ENCODE measurements at places on chromosomes 7 and 10.

- no peak for DNase-seq
Observed at GRCh38 chr7:37394158-37394557, 54.5 kb downstream of the ELMO1 start.

GRCh38 chr7:125445836-125446235, 516.2 kb upstream of the POT1 start:
- no peak for DNase-seq

- peak; percentile 45 for DNase-seq
Observed at GRCh38 chr10:89414879-89415821, 782 bp downstream of the IFIT5 start.

- DNase-seq = no peak
Observed at GRCh38 chr7:28850699-28851098, 107.4 kb downstream of the TRIL start.

DNA sequence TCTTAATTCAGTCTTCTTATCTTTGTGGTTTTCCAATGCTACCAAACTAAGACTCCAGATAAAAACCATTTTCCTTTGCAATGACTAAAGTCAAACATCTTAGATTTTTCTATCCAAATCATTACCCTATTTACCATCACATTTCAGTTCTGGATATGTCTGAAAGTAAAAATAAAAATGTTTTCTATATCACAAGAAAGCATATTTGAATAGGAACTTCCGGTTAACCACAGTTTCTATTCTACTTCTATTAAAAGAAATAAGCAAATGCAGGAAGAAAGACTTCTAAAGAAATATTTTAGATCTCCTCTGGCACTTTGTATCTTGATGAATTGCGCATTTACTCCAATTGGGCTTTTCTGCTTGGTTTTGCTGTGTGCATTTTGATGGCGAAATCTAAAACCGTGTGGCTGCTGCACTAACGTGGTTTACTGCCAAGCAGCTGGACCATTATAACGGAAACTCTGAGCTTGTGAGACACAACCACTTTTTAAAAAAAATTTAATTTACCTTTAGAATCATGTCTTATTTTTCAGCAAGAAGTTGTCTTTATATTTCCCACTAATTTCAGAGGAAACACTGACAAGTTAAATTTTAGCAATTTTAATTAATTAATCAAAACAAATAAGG, 146.1 kb downstream of the VPS50 start:
- DNase-seq = no peak

DNA sequence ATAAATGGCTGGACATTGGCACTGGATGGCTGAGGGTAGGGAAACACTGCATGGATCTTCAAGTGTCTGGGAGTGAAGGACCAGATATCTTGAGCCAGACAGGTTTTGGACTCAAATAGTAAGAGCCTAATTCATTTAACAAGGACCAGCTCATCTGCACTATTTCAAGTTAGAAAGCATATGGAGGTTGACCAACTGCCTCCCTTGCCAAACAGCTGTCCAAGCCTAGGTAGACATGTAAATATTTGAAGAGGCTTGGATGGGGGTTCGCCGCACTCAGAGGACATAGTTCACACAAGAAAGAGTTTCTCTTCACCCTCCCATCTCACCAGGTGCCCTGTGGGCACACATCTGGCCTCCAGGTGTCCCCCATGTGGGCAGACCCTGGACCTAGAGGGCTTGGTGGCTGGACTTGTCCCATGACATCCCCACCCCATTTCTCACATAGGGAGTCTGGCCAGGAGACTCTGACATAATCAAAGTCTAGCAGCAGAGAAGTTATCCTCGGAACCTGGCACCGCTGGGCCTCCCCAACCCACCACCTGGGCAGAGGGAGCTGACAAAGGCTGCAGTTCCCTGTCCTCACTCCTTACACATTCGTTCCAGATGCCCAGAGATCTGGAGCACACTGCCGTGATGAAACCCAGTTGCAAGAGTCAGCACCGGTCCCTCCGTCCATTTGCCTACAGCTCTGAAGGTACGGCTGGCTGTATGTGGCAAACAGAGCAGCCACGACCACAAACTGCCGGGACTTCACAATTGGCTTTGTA, 116.9 kb upstream of the GDF10 start:
- DNase-seq = no peak

- peak; percentile 48 for DNase-seq
Observed at GRCh38 chr7:43590862-43591557, 8.1 kb downstream of the STK17A start.

DNA sequence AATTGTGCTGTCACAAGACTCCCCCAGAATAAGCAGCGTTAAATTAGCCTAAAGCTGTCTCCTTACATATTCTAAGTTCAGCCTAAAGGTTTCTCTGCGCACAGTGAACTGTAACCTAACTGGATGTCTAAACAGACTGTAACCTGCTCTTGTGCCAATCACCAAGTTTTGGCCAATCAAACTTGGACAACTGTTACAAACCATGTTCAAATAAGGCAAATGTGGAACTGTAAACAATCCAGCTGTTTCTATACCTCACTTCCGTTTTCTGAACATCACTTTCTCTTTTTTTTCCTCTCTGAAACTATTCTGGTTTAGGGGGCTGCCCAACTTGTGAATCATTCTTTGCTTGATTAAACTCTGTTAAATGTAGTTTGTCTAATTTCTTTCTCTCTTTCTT, 252.2 kb upstream of the HABP2 start:
- no peak for DNase-seq

DNA sequence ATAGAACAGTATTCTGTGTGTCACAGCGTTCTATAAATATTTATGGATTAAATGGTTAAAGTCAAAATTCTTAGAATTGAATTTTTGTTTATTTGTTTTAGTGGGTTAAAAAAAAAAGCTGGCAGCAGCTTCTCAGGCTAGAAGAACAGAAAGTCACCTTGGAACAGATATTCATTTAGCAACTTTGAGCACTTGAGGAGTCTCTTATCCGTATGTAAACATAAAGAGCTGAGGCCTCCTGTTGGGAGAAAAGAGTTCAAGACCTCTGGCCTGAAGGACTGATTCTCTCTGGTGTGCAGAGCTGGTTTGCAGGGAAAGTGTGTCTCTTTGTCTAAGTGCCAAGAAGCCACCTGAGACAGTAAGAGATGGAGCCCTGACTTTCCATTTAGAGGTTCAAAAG, 109.9 kb downstream of the HERPUD2 start:
- no peak for DNase-seq

- no peak for DNase-seq
Observed at GRCh38 chr7:137741443-137741842, 105.3 kb downstream of the DGKI start.

GRCh38 chr10:129888784-129889616, 75.1 kb downstream of the EBF3 start:
- DNase-seq = peak; percentile 42

DNA sequence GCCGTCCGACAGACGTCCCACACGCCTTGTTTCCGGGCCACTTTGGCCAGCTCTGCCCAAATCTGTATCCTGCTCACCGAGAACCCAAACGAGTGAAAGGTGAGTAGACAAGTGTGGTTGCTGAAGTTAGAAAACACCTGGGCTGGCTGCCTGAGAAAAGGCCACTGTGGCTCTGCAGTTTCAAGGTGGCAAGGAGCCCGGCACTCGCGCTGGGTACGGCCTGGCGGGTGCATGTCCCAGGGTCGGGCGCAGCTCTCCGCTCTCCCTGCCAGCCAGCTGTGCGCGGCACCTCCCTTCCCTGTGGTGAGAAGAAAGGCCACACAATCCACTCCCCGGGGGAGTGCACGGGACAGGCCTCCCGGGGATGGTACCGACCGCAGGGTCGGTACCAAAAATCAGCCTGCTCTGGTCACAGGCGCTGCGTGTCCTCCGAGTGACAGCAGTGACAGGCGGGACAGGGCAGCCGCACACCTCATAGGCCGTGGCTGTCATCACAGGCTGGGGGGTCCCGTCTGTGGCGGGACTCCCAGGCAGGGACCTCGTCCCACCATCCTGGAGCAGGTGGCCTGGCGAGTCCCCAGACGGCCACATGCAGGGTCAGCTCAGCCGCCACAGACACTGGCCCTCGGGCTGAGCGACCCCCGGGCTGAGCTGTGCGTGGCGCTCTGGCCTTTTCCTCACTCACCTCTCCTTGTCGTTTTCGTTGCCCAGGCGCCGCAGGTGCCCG, 22.8 kb downstream of the CFAP46 start:
- no peak for DNase-seq

DNA sequence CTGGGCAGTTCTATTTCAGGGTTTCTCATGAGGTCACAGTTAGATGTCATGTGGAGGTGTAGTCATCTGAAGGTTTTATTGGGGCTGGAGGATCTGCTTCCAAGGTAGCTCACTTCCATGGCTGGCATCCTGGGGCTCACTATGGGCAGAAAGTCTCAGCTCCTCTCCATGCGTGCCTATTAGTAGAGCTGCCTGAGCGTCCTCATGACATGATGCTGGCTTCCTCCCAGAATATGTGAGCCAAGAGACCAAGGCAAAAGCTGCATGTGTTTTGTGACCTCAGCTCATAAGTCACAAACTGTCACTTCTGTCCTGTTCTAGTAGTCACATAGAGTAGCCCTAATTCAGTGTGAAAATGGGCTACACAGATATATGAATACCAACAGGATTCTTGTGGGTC, 524.4 kb downstream of the SUGCT start:
- no peak for DNase-seq

DNA sequence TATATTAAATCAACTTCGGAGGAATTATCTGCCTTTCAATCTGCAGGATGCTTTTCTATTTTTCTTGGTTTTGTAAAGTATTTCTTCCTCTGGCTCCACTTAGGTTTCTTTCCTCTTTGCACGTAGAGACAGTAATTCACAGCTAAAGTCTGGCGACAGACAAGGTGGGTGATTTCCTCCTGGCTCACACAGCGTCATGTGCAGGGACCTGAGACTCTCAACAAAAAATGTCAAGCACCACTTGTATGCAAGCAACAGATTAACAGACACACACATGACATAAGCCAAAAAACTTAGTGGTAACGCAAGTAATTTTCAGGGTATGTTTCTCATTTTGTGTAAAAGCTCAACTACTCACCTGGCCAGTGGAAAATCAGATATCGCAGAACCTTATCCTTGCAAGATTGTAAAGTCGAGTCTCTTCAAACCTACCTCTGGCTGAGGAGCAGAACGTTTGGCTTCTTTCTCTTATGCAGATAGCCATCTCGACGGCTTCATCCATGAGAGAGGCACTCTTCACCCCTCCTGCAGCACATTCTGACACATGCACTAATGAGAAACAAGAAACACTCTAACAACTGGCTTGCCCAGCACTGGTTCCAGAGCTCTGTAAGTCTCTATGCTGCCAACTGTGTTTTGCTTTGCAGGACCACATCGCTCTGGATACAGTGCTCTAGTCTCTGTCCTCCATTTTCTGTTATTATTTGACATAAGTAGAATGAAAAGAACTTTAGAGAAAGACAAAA, 188.0 kb downstream of the CDCA7L start:
- DNase-seq = no peak

- DNase-seq = no peak
Observed at GRCh38 chr10:71424496-71425194, 27.9 kb downstream of the CDH23 start.

DNA sequence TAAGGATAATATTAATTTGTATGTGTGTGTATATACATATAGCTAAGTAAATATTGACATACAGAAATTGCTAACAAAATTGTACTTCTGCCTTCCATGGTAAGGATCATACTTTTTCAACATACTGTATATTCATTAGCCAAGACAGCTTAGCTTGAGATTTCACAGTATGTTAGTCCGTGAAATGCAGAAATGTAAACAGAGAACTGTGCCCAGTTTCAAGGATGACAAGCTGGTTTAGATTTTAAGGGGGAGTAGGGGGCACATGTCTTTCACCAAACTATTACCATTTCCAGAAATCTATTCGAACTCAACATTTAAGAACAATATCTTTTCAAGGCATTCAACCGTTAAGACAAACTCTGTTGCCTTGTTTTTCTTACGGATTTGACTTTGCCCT, 182.2 kb downstream of the SORCS1 start:
- DNase-seq = no peak

DNA sequence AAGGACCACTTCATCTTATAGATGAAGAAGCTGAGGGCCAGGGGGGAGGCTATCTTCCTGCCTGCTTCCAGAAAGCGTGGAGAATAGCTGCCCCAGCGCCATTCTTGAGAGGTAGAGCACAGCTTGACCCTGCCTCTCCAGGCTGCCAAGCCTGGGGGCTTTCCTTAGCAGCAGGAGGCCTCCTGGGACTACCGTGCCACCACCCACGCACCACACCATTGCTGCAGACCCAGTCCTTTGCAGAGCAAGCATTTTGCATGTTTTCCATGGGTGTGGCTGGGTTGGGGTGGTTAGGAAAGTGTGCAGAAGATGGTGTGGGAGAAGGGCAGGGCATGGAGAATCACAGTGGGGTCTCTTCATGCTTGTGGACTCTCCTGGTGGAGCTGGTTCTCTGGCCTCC, 64.9 kb downstream of the TBXAS1 start:
- no peak for DNase-seq

DNA sequence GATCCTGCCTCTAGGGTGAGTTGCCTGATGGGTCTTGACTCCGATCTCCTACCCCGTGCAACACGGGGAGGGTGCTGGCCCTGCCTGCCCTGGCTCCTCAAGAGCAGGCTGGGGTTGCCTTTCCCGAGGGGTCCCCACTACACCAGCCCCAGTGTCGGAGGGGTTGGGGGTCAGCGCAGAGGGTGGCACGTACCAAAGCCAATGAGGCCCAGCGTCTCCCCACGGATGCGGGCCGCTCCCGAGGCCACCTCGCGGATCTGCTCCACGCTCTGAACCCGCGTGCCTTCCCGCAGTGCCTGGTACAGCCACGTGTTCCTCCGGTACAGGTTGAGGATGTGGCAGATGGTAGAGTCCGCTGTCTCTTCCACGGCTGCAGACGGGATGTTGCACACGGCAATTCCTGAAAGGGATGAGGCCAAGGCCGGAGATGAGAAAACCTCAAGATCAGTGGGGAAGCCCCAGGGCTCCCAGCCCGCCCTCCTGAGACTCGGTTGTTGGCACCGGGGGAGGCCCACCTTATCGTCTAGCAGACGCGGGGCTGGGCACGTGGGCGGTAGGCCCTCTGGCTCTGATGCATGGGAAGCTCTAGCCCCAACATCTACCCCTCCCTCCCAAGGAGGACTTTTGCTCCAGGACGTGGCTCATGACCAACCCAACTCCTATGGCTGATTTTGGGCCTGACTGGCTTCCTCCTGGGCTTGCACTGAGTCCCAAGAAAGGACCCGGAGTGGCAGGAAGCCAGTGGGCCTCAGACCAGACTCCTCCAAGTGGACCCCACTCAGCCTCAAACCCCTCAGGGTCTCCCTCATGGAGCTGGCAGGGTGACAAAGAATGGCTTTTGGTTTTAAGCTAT, 56.1 kb downstream of the ZRANB1 start:
- no peak for DNase-seq

DNA sequence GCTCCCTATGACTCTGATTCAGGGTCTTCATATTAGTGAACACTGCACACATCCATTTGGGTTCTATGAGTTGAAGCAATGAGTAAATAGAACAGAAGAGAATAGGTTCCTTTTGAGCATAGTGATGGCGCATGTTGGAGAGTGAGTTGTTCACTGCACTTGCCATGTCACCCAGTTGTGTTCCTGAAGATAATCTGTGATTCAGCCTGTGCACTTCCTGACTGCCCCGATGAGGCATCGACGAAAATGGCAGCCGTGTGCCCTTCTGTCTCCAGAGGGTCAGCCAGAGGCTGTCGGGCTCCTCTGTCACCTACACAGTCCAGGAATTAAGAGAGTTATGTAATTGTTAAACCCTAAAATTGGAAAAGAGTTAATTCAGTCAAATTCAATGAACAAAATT, 94.7 kb downstream of the GALNT11 start:
- DNase-seq = no peak

- no peak for DNase-seq
Observed at GRCh38 chr7:2759736-2760097, 71.7 kb downstream of the AMZ1 start.

Measured in activated naive CD4-positive, alpha-beta T cell treated with Interleukin-2 at 50 U/mL for 16 hours (primary cell).